ENCODE measurements at places on chromosomes 2 and 18. TPM values are rescaled to one million over a fixed set of nuclear protein-coding genes. Genes with fewer than 3 reads are reported as not detected.

Gene AGXT
- total RNA-seq: not detected

Gene ID2
- 198 TPM for total RNA-seq

Gene CCDC68
- total RNA-seq: 10.1 TPM

Gene SLC9A4
- total RNA-seq: not detected

Gene QPCT
- 6.8 TPM for total RNA-seq

Gene ANKAR
- 15.8 TPM for total RNA-seq

Gene CNRIP1
- 39.7 TPM for total RNA-seq

Gene TTC27
- 11.9 TPM for total RNA-seq

Measured in thoracic aorta (tissue), 2 donors.